SK-N-DZ (cell line): ENCODE measurements at places on chromosomes 16 and 17.

DNA sequence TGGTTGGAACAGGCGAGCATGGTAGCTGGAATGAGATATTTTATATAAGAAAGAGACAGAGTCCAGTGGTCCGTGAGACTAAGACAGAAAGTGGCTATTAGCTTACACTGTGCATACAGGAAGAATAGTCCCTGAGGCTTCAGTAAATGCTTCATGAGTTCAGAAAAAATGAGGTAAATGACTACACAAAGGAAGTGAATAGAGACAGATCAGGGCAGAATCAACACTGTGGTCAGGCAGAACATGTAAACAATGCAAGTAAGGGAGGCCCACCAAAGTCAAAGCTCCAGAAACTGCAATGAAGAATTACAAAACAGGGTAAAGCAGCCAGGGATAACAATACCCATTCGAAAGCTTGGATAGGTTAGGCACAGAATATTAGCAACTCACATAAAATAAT, 4.8 kb downstream of the ABCA10 start:
- no peak for DNase-seq

DNA sequence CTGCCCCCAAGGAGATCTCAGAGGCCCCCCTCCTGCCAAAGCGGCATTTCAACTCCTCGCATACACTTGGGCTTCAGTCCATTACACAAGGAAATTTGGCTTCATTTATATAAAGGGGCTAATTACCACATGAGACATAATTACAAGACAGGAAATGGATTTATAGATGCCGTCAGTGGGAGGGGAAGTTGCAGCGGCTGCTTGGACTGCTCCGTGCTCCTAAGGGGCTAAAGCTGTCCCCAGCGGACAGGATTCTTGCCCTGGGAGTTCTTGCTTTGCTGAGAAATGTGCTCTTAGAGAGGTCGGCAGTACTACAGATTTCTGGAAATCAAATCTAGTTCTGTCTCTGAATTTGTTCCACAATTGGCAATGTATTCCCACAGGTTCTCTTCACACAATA, 57.2 kb upstream of the NLK start:
- DNase-seq: no peak

DNA sequence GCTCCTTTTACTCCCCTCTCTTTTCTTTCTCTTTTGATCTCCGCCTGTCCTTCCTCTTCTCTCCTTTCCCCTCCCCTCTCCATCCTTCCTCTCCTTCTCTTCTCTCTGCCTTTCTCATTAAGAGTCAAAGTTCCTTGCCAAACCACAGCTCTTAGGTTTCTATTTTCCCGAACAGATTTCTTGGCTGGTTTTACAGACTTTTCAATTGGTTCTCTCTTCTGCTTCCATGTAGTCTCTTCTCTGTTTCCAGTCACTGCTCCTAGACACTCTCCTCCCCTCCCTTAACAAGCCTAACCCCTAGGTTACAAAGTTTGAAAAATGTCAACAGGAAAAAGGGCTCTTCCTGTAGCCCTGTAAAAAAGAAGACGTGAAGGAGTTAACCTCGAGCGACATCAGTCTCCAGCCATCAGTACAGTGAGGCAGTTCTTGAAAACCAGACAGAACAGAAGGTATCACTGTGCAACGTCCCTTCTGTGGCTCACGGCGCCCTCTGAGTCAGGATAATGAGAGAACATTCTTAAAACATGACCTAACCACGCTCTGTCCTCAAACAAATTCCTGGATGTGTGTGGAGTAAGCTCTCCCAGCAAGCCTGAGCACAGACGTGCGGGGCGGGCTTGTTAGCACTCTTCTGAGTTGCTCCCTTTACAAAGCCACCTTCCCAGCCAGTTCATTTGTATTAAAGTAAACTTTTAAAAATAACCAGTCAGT, 11.6 kb upstream of the MARCHF10 start:
- DNase-seq: no peak

DNA sequence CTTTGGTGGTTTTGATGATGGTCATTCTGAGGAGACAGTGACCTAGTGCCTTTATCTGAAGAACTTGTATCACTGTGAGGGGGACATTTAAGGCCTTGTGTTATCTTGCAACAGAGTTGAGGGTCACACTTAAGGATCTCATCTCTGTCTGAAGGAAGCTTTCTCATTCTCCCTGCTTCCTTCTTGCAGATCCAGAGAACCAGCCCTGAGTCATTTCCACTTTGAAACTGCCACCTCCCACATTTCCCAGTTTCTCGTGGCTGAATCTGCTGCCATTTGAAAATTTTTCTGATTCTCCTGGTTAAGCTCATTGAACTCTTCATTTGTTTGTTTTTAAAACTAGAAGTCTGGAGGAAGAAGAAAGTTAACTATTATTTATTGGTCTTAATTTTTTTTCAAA, 190.2 kb upstream of the CDH11 start:
- no peak for DNase-seq

- no peak for DNase-seq
These were observed 10.7 kb upstream of the SMTNL2 start for GRCh38 chr17:4573669-4574068.

DNA sequence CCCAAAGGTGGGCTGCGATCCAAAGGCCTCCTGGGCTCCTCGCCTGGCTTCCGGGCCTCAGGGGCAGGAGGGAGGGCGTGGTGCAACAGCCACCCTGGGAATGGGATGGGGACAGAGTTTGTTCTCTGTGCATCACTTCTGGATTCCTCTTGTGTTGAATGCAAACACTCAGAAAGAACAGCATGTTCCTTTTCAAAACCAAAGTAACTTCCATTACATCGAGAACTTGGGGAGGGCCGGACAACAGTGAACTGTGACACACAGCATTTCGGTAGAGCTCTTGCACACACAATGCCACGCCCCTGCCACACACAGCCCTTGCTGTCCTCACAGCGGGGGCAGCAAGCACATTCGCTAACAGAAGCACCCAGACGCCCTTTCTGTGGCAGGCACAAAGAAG, 36.1 kb upstream of the FASN start:
- DNase-seq: no peak

DNA sequence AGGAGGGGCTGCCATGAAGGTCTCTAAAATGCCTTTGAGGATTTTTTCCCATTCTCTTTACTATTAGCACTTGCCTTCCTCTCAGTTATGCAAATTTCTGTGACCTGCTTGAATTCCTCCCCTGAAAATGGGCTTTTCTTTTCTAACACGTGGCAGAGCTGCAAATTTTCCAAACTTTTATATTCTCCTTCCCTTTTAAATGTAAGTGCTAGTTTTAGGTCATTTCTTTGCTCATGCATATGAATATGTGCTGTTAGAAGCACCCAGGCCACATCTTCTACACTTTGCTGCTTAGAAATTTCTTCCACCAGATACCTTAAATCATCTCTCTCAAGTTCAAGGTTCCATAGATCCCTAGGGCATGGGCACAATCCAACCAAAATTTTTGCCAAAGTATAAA, 11.8 kb downstream of the CLEC10A start:
- DNase-seq: no peak

DNA sequence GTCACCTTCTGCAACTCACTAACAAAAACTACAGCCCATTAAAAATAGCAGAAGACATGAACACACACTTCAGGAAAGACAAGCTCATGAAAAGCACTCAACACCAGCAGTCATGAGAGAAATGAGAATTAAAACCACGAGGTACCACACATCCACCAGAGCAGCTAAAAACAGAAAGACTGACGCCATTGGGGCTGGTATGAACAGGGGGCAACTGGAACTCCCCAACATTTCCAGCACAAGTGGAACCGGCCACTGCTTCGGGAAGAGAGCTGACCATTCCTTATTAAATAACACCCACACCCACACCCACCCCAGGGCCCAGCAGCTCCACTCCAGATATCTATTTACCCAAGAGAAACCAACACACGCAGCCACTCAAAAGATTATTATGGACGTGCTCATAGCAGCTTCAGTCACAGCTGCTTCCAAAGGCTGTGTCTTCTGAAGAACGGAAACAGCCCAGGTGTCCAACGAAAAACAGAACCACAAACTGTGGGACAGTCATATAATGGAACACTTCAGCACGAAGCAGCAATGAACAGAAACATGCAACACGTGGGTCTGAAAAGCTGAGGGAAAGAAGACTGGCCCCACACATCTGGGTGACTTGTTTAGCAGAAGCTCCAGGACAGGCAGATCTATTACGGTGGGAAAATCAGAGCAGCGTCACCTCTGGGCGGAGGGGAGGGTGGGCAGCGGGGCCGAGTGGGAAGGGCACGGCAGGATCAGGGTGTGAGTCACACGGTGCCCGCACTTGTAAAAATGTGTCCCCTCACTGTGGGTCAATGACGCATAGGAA, 41.1 kb downstream of the KLHDC4 start:
- no peak for DNase-seq

GRCh38 chr16:85204242-85205010, 92.2 kb upstream of the CIBAR2 start:
- no peak for DNase-seq

- no peak for DNase-seq
These were observed 16.0 kb downstream of the ARHGAP17 start for GRCh38 chr16:24999088-24999670.

DNA sequence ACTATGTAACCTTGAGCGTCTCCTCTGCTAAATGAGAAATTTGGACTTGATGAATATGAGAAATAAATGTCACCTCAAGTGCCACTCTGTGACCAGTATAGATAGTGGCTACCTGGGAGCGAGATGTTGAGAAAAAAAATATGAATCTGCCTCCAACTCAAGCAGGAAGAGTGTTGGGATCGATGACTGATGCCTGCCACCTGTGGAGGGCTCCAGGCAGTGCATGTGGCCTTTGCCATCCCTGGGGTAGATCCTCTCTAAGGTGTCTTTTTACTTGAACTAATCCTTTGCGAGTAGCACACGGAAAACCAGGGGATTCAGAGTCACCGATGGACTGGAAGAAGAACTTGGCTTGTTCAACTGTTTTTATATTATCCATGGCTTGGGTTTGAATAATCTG, 9.4 kb downstream of the CCDC182 start:
- peak; percentile 56 for DNase-seq

- no peak for DNase-seq
These were observed 22.1 kb downstream of the TMC7 start for GRCh38 chr16:19005561-19006445.

- no peak for DNase-seq
These were observed 222.0 kb upstream of the CDH13 start for GRCh38 chr16:82404586-82405315.

GRCh38 chr17:4547118-4547906, 7.9 kb downstream of the MYBBP1A start:
- DNase-seq: no peak

DNA sequence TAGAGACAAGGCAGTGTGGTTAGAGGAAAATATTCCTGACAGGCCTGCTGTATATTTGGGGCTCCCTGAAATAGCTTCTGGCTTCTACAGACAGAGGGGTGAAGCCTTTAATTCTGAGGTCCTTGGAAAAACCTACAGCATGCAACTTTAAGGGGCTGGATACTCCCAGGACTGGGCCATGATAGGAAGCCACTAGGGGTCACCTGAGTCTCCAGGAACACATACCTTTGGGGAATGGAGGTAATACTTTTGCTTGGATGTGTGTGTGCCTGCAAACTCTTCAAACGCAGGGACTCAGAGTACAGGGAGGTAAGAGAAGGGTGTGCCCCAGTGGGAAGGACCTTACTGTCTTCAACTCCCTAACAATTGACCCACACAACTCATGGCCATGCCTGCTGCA, 4.1 kb downstream of the ASIC2 start:
- no peak for DNase-seq

DNA sequence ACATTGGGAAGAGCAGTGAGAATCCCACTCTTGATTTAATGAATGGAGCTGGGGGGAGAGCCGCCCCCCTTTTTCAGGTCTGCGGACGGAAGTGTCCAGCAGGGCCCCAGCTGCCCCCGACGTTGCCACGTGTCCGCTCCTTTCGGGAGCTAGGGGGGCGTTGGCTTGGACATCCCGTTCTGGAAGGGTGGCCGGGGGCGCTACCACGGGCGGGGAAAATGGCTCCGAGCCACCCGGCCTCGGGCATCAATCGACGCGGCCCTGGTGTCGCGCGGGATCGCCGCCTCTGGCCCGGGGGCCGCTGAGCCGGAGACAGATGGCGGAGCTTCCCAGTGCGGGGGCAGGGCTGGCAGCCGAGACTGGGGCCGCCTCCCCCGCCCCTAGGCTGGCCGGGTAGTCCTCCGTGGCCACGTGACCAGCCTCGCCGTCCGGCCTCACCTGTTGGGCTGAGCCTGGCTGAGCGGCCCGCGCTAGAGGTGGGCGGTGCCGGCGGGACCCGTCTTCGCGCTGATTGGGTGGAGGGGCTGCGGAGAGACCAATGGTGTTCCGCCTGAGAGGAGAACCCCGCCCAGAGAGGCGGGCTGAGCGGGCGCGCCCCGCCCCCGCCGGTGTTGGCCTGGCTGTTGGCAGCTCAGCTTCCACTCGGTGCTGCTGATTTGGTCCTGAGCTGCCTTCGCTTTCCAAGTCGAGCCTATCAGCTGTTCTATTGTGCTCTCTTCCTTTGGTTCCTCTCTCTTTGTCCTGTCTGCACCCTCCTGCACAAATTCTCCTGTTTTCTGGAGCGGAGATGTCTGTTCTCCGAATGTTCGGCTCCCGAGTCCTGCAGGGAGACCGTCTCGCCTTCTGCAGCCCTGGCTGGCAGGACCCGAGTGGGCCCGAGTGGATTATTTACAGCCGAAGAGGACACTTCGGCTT, 8.3 kb downstream of the HS3ST3B1 start:
- DNase-seq: peak; percentile 53

GRCh38 chr16:11076259-11077018, 132.1 kb downstream of the CLEC16A start:
- peak; percentile 15 for DNase-seq

DNA sequence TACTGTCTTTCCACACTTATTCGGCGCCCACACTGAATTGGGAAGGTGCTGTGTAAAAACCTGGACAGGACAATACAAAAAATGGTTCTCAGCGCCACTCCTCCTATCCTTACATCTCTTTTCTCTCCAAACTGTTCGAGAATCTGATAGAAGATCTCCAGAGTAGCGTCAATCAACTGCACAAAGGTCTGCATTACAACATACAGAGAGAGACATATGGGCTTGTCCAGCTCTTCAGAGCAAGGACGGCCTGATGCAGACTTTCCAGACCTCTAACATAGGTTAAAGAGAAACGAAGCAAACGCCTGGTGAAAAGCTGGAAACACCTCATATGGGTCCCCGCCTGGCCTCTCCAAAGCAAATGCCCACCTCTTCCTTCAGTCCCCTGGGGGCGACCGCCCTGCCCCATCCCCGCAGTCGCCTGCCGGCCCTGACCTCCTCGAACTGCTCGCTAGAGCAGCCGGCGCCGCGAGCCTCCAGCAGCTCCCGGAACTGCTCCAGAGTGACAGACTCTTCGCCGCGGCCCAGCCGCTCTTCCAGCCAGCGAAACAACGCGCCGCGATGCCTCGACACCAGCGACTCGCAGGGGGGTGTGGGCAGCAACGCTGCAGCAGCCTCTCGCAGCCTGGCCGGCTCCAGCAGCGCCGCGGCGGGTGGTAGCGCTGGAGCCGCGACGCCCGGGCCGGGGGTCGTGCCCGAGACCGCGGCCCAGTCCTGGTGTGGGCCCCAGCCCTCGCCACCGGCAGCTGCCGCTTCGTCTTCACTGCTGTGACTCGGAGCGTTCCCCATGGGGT, 526 bp downstream of the ZZEF1 start:
- DNase-seq: peak; percentile 19

GRCh38 chr16:81500833-81501521, 56.4 kb downstream of the CMIP start:
- no peak for DNase-seq
